Sciatic nerve (tissue), 2 donors: ENCODE measurements at places on chromosomes 2 and 18.

GRCh38 chr18:55534547-55534946 is 53.4 kb downstream of the TCF4 start:
- DNase-seq: no peak

GRCh38 chr2:239365071-239365781 is 35.6 kb downstream of the HDAC4 start:
- peak; percentile 39 for DNase-seq

- DNase-seq: no peak
These were observed 45.9 kb upstream of the TXNDC2 start for GRCh38 chr18:9839853-9840252.

DNA sequence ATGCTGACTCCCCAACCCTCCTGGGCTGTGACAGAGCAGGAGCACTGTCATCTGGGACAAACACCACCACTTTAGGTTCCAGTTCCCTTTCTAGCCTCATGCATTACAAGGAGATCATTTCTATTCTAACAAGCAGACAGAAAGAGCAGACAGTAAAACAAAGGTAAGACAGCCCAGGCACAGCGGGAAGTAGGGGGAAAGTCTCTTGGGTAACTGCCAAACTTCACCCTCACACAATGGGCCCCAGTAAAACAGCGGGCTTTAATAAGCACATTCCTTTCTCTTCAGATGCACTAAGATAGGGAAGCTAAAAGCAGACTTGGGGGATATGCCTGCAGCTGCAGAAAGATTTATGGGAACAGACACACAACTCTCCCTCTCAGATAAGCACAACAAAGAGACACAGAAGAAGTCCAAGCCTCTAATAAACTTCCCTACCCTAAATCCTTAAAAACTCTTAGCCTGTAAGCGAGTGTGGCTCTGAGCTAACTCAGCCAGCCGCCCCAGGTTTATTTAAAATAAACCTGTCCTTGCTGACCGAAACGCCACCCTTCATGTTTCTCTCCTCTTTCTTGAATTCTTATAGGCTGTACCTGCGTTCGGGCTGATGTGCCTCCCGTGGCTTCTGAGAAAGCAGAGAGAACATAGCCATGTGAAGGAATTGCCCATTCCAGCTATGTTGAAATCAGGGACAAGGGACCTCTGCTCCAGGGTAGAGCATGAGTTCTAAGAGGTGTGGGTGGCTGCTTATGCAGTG is 726.8 kb upstream of the DDX18 start:
- DNase-seq: no peak

DNA sequence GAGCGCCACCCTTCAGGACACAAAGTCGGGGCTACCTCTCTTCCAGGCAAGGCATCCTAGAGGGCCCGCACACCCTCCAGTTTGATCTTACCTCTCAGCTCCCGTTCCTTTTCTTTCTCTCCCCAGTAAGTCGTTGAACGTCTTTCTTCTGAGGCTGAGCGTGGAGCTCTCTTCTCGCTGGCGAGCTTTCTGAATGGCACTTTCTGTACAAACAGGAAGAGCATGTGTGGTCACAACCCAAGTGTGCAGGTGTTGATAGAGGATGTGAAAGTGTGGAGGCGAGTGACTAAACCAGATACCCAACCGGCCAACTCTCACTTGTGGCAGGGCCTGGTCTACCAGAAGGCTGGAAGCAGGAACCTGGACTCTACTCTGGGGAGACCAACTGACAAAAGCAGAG is at the start of gene AFF3:
Gene AFF3 (minus strand): TSS at position 198 of the 400 bp plus-strand sequence. CDS start 38,136 bp downstream, outside the sequence.
- no peak for DNase-seq

- DNase-seq: no peak
These were observed 42.4 kb upstream of the PSMD14 start for GRCh38 chr2:161265874-161266273.

DNA sequence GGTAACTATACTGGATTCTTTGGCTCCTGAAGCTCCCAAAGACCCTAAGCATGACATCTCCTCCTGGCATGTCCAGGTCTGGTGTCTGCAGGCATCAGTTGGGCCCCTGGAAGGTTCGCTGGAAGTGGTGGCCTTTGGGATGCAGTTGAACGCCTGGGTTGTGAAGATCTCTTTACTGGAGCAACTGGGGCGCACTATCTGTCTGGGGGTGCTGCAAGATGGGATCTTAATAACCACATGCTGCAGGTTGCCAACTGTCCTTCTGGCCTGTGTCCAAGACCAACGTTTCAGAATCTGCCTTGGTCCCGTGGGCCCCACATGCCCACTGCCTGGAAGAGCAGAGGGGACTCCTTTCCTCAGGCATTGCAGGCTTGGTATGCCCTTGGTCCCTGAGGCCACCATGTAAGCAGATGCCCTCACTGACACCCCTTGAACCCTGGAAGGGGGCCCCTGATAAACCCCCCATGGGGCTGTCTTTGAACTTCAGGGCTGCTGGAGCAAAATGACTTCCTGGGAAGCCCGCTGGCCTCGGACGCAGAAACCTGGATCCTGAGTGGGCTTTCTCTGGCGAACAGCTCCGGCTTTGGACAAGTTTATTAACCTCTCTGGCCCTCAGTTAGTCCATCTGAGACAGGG is 101.9 kb downstream of the TWIST2 start:
- DNase-seq: peak; percentile 56

GRCh38 chr2:10234013-10234306 is 68.7 kb upstream of the HPCAL1 start:
- no peak for DNase-seq

DNA sequence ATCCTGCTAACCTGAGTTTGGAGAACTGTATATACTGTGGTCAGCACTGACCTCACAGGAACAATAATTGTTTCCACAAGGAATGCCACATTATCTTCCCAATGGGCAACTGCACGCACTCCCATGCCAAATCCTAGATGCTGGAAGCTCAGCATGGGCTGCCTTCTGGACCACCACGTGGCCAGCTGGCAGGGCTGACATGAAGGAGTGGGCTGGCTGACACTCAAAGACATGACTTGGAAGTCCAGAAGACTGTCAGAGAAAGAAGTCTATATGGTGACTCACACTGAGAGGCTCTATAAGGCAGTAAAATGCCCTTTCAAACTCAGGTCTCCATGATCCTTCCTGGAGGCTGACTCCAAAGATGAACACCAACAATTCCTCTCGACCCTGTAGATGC is 98.4 kb upstream of the RNF152 start:
- DNase-seq: no peak

DNA sequence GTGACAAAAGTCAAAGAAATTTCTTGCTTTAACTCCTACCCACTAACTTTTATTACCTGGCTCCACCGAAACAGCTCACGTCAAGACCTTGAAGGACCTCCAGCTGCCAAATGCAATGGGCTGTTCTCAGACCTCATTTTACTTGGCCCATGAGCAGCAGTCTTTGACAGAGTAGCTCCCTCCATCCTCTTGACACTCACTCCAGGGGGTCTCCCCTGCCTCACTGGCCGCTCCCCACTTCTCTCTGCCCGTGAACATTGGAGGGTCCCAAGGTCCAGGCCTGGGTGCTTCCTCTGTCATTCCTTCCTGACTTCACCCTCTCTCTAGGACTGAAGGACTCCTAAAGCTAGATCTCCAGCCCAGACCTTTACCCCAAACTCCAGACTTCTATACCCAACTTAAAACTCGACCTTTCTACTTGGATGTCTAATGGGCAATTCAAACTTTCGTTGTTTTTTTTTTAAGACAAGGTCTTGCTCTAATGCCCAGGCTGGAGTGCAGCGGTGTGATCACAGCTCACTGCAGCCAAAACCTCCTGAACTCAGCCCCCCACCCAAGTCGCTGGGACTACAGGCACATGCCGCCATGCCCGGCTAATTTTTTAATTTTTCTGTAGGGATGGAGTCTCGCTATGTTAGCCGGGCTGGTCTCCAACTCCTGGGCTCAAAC is 92.9 kb upstream of the ST3GAL5 start:
- no peak for DNase-seq

- no peak for DNase-seq
These were observed 844.9 kb downstream of the CPS1 start for GRCh38 chr2:211401328-211401727.

DNA sequence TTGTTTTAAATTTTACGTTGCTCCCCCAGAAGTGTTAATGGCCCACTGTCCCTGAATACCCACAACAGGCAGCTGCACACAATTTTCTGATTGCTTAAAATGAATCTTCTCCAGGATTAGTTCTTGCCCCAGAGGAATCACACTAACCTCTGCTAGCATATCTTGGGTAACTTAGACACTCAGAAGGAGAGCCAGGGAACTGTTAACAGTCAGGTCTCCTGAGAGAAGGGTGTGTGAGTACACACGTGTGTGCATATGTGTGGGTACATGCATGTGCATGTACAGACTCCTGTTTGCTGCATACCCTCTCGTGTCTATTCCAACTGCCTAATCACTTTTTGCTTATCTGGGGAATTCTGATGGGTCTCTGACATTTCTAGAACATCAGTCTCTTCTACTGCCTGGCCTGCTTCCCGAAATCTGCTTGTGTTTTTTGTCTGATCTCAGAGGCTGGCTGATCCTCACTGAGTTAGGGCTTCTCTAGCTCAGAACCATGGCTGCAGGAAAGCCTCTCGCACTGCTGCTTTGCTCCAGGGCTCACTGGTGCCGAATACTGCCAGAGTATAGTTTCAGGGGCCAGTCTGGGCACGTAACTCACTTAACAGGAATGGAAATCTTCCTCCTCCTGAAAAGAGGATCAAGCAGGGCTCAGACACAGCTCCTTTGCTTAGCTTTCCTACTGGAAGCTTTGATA is 62.8 kb downstream of the PRELID3A start:
- DNase-seq: no peak

- DNase-seq: no peak
These were observed 19.4 kb upstream of the ACVR1 start for GRCh38 chr2:157895531-157895930.

DNA sequence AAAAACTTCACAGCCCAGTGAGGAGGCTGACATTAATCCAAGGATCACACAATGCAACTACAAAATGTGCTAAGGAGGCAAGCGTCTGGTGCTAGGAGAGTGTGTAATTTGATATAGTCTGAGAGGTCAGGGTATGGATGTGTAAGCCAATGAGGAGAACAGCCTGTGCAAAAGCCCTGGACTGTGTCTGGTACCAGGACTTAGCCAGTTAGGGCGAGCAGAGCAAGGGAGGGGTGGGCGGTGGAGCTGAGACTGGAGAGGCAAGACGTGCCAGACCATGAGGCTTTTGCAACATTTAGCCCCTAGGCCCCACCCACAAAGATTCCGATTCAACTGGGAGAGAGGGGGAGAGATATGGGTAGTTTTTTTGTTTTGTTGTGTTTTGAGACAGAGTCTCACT is 33.5 kb upstream of the SPRED2 start:
- no peak for DNase-seq

- DNase-seq: no peak
These were observed 135.3 kb upstream of the SH3BP4 start for GRCh38 chr2:234816491-234816890.

GRCh38 chr2:118864207-118864606 is 16.8 kb upstream of the EN1 start:
- DNase-seq: no peak

DNA sequence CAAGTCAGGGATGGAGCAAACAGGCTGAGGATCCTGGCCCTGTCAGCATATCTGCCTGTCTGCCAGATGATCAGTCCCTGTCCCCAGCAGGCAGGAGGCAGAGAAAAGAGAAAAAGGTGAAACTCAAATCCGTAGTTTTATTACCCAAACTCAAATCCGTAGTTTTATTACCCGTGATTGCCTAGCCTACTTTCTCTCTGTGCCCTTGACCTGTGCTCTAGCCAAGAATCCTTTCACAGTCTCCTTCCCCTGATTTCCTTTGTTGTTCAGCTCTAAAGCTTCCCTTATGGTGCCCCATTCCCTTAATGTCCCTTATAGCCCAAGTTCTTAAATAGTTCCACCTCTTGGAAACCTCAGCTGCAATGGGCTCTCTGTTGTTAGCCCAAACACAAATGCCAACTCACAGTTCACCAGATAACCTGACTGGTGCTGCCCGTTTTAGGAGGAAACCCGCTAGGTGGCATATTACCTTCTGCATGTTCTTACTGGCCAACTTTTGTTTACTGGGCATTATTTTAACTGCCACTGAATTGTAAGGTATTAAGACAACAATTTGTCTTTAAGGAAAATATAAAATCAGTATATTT is 125.7 kb upstream of the FZD5 start:
- no peak for DNase-seq

DNA sequence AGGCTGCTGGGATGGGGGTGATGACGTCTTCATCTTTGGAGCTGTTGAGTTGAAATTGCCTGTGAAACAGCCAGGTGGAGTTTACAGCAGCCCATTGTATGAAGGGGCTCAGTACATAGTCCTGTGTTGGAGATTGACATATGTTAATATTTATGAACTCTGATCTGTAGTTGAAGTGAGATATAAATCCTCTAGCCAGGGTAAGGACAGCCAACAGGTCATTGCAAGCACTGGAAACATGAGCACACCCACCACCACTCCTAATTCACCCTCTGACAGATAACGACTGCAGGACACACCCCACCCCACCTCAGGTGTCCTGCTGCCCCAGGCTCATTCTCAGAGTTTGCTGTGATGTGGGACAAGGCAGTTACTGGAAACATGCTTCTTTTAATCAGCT is 112.4 kb upstream of the TRIB2 start:
- no peak for DNase-seq

DNA sequence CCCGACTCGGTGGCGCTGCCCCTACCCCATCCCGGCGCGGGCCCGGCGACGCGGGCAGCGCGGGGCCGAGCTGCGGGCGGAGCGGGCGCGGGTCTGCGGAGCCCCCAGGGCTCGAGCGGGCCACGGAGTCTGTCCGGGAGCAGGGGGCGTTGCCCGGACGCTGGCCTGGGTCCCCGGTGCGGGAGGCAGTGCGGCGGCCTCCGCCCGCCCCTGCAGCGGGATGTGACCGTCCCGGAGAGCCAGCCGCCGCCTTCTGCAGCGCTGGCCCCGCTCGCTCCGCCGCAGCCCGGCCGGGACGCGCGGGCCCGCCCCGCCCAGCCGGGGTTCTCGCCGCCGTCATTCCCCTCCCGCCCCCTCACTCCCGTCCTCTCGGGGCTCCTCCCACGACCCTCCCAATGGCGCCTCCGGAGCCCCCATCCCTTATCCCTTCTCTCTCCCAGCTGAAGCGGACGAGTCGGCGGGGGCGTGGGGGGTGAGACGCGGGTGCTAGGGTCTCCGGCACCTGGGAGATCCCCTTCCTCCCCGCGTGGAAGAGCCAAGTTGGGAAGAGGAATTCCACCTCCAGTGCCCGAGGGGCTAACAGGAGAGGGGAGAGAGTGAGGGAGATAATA is at the start of gene FNDC4:
Gene FNDC4 (minus strand): TSS at position 257 of the 611 bp plus-strand sequence. CDS start 521 bp downstream, outside the sequence.
- DNase-seq: peak; percentile 63

GRCh38 chr2:65876114-65876513 is 443.7 kb upstream of the SPRED2 start:
- DNase-seq: no peak

DNA sequence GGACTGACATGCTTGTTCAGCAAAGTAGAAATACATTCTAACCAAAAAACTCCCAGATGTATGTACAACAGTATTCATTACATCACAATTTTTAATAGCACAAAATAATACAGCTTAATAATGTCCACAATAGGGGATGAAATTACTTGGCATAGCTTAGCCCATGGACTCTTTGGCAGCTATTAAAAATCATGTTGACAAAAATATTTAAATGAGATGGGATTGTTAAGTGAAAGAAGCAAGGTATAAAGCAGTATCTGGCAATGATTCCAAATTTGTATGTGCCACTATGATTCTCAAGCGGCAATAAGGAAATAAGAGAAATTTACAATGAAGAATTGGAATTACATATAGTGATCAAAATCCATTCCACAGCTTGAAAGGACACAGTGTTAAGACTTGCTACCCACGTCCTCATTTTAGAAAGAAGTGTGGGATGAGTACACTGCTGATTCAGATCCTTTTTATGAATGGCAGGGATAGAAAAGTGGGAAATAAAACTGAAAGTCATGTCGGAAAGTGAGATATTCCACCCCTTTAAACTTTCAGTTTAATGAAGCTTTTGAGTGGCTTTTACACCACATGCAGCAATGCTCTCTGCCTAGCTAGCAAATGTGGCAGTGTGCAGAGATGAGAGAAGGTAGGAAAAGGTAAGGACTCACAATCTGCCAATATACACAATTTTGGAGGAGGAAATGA is 2.4 kb downstream of the GAREM1 start:
- no peak for DNase-seq
